ENCODE measurements at places on chromosomes 12 and 14. TPM values are rescaled to one million over a fixed set of nuclear protein-coding genes. Genes with fewer than 3 reads are reported as not detected.

CHGA gene
- total RNA-seq, result not detected

TMEM30B gene
- 0.51 TPM for total RNA-seq

SLCO1B1 gene
- not detected for total RNA-seq

ANO2 gene
- not detected for total RNA-seq

GDF11 gene
- 4.3 TPM for total RNA-seq

DIO2 gene
- 3.3 TPM for total RNA-seq

GRCh38 chr12:95721320-95721719 lies 69.2 kb downstream of the NTN4 start:
- DNase-seq, result peak; percentile 12

- DNase-seq, result no peak
Observed at GRCh38 chr12:131529196-131530040, 181.5 kb upstream of the SFSWAP start.

DNA sequence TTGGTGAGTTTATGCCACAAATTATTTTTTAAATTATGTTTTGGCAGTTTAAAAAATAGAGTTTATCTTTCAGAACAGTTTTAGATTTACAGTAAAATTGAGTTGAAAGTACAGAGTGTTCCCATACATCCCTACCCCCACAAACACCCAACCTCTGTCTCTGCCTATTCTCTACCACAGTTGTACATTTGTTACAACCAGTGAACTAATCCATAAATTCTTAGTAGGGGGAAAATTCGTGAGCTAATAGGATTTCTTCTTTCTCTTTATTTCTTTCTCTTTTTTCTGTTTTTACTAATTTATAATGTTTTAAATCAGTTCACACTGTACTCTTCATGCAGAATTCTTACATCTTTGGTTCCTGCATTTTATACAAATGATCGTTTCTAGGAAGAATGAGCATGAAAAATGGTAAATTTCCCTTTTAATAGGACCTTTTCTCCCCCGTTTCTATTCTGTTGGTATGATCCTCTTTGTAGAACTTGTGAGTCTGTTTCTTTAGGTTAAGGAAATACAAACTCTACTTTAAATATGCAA lies 56.7 kb downstream of the MIPOL1 start:
- no peak for DNase-seq

GRCh38 chr12:124279846-124280360 lies 15.0 kb upstream of the RFLNA start:
- DNase-seq, result no peak

DNA sequence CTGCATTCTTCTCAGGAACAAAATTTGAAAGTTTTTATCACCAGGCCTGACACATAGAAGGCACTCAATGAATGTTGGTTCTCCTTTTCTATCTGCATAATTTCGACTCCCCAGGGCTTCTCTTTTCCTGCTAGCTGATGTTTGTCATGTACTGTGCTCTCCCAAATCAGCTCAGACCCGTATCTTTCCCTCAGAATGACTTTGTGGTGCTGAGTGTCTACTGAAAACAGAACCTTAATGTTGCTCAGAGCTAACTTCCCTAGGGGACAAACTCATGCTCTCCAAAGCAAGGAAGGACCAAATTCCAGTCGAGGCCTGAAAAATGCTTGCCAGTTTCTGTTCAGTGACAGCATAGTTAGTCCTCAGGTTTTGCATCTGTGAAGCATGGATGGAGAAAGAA lies 1.9 kb downstream of the ARHGDIB start:
- DNase-seq, result no peak

GRCh38 chr12:49232940-49233841 lies 31.7 kb upstream of the TUBA1C start:
- peak; percentile 73 for DNase-seq

DNA sequence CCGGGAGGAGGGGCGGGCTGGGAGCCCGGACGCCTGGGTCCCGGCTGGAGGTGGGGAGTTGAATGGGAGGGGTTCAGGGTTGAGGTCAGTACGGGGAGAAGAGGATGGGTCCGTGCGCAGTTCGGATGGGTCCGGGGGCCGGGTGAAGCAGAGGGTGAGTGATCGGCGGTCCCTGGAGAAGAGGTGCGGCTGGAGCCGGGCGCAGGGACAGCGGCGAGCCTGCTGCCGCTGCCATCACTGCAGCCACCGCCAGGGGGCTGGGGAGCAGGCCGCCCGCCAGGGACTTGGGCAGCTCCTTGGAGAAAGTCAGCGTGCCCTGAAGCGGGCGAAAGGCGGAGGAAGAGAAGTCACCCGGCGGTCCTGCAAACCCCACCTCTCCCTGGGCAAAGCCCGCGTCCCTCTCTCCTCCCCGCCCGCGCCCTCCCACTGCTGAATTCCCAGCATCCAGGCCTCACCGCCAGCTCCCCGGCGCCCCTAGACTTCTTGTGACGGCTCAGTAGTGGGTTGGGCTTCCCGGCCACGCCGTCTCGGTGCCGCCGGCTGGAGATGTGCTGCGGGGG lies 6.0 kb upstream of the GPR84 start:
- peak; percentile 83 for DNase-seq

- no peak for DNase-seq
Observed at GRCh38 chr12:107912421-107913004, 138.0 kb downstream of the ASCL4 start.

DNA sequence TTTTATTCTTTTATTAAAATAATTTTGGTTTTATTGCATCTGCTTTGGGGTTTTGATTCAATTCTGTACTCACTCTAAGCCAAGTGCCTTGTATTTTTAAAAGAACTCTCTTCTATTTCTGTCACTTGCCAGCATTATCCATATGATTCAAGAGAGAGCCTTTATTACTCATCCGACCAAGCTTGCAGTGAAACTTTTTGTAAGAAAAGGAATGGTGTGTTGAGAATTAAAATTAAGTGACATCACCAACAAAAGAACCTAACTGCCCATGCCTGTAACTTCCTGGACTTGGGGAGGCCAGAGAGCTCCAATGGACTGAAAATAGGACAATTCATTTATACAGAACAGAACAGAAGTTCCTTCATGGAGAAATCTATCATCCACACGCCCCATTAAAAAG lies 52.1 kb downstream of the GALNT4 start:
- DNase-seq, result peak; percentile 59

DNA sequence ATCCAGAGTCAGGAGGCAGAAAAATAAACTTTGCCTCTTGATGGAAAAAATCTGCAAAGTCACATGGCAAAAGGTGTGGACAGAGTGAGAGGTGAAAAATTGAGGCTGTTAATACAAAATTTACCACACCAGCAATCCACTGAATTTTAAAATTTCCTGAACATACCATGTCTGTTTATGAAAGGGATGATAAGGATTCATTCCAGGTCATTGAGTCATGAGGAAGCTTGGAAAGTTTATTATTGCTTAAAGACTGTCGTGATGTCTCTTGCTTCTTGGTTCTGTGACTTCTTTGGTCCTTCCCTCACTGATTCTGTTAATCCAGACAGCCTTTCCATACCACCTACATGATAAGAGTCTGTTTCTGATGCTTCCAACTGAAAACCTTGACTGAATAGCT lies 73.2 kb downstream of the TTC6 start:
- DNase-seq, result peak; percentile 44

Measured in fibroblast of lung (primary cell).